ENCODE measurements at places on chromosomes 3 and 15.

- DNase-seq = peak; percentile 69
Measured at GRCh38 chr3:152268555-152269055, at the start of gene MBNL1. MBNL1 (plus strand) TSS chr3:152268929; CDS start chr3:152300194, 31,265 bp downstream.

DNA sequence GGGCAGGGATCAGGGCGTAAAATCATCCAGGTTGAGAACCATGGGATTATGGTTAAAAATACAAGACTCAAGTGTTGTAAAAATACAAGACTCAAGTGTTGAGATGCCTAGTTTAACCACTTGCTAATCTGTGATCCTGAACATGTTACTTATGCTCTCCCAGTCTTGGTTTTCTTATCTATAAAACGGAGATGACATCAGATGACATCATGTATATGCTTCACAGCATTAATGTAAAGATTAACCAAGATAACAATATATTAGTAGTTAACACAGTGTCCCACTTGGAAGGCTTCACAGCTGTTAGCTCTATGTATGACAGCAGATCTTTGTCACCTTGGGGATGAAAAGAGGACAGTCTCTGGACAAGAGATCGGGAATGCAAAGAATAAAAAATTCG lies 96.2 kb downstream of the PRICKLE2 start:
- DNase-seq = no peak

DNA sequence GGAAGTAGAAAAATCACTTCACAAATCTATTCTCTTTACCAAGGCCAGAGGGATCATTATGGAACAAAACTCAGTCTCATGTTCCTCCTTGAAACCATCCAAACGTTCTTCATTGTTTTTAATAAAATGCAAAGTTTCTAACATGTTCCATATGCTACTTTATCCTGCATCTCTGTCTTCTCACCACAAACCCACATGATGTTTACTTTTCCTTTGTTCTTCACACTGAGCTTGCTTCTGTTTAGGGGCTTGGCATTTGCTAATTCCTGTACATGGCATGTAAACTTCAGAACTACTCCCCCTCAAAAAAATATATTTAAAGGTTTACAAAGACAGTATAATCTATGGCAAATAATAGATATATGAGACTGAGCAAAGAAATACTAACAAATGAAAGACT lies 651.4 kb downstream of the OTOL1 start:
- no peak for DNase-seq

- DNase-seq = no peak
Measured at GRCh38 chr3:62699728-62700127, 175.5 kb downstream of the CADPS start.

DNA sequence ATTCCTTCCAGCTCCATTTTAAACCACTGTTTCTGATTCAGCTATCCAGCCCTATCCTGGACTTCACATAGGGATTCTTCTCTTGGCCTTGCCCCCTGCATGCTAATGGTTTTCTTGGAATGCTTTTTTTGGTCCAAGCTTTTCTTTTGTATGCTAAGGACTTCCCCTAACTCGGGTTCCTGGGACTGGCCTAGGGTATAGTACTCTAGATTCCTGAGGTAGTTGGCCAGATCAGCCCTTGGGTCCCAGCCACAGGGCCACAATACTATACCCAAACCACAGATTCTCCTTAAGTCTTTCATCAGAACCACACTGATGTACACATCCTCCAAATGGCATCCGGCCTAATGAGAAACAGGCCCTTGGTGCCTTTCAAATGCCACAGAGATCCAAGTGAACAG lies 2.8 kb downstream of the FYCO1 start:
- DNase-seq = no peak

GRCh38 chr3:11616551-11616950 lies 27.2 kb downstream of the VGLL4 start:
- DNase-seq = no peak

- no peak for DNase-seq
Measured at GRCh38 chr3:57733790-57734189, 22.3 kb upstream of the SLMAP start.

GRCh38 chr3:76969996-76970615 lies 69.8 kb upstream of the ROBO2 start:
- DNase-seq = no peak

- no peak for DNase-seq
Measured at GRCh38 chr3:13509059-13509815, 29.1 kb downstream of the HDAC11 start.

GRCh38 chr15:78345396-78346125 lies 5.4 kb downstream of the CRABP1 start:
- no peak for DNase-seq

DNA sequence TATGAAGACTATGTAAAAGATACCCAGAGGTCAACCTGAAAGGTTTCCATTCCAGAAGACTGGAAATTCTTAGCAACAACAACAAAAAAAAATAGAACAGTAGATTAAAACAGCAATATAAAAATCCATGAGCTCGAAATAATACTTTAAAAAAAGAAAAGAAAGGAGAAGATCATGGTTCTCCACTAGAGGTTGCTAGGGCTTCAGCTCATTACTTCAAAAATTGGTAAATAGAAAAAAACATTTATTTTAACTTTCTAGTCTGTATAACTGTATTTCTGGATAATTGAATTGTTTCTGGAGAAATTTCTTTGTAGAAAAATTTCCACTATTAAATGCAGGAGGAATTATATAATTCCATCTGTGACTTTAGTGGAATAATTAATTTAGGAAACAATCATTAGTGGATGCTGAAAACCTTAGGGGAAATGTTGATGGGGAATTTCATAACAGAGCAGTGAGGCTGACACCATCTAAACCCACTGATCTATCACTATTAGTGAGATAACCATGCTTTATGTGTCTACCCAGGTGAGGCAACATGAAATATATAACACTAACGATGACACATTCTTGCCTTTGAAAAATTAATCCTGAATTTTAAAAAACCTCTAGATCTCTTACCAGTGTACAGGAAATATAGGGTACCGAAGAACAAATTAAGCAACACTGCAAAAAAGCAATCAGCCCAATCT lies 62.5 kb upstream of the SNRK start:
- no peak for DNase-seq

- peak; percentile 43 for DNase-seq
Measured at GRCh38 chr3:114221165-114221880, 16.1 kb downstream of the ZNF80 start.

- no peak for DNase-seq
Measured at GRCh38 chr3:58392181-58392580, 41.5 kb downstream of the PDHB start.

- no peak for DNase-seq
Measured at GRCh38 chr15:69303337-69304181, 4.8 kb downstream of the PAQR5 start.

- DNase-seq = no peak
Measured at GRCh38 chr3:50481992-50482391, 21.4 kb downstream of the CACNA2D2 start.

- DNase-seq = no peak
Measured at GRCh38 chr15:46383978-46384377, 749.1 kb downstream of the SQOR start.

DNA sequence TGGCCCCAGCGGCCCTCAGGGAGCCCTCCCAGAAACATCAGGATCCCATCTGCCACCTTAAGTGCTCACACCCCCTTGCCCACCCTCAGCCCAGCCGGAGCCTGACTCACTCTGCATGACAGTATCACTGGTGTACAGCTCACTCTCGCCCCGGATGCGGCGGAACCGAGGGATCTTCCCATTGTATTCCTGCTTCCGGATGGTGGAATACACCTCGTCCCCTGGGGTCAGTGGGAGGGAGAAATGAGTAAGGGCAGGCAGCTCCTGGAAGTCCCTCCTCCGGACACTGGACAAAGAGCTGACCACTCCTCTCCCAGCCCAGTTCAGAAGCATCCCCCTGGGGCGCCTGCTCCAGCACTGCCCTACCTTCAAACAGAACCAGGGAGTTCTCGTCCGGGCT lies 16.5 kb downstream of the SEMA7A start:
- DNase-seq = no peak

GRCh38 chr15:97984157-97984556 lies 23.7 kb downstream of the ARRDC4 start:
- no peak for DNase-seq

GRCh38 chr3:118641608-118642007 lies 393.0 kb downstream of the IGSF11 start:
- no peak for DNase-seq

GRCh38 chr3:149247929-149248691 lies 26.5 kb upstream of the CP start:
- no peak for DNase-seq

DNA sequence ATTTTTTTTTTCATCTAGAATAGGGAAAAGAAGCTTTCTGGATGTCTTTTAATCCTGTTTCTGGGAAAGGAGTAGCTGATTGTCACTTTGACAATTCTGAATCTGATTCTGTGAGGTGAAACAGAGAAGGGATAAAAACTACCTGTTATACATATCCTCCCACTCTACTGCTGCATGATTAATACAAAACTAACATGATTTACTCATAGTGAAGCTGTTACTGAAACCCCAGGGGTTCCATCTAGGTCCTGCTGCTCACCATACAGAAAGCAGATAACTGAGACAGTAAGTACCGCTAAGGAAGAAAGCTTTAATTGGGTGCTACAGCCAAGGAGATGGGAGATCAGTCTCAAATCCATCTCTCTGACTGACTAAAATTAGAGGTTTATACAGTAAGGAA lies 610.9 kb upstream of the ALCAM start:
- no peak for DNase-seq

DNA sequence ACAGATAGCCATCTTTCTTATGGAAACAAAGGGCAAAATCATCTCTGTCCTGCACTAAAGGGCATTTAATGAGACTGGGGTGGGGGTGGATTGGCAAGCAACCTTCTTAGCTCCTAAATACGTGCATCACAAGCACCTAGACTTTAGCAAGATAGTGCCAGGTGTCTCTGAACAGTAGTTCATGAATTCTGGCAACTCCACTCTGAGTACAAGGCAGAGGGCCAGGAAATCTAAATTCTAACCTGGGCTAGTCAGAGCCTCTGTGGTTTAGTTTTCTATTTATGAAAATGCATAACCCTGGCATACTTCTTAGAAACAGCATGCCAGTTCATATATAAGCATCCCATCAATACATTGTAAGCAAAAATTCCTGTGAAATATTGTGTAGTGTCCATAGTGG lies 788.5 kb downstream of the MCTP2 start:
- DNase-seq = no peak

DNA sequence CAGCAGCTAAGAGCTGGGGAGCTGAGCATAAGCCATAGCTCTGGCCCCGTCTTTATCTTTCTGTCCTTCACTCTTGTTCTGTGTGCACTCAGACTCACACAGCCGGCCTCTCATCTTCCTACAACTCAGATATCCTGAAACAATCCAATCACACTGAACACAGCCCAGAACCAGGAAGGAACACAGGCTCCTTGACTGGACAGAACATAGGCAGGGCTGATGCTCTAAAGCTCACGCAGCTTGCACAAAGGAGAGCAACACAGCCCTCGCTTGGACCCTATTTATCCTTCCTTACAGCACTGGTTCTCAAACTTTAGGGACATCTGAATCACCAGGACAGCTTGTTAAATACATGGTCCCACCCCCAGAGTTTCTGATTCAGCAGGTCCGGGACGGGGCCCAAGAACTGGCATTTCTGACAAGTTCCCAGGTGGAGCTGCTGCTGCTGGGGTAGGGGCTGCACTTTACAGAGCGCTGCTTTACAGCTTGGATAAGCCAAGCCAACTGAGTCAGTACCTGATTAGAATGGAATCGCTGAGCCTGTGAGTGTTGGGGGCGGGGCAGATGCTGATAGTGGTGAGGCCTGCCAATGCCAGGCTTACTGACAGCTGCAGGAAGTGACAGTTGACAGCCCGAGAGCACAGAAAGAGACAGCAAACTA lies 65.1 kb downstream of the MRPL46 start:
- DNase-seq = no peak

- no peak for DNase-seq
Measured at GRCh38 chr3:70137366-70137765, 137.8 kb downstream of the SAMMSON start.

GRCh38 chr3:161567577-161568361 lies 71.2 kb downstream of the OTOL1 start:
- DNase-seq = no peak

DNA sequence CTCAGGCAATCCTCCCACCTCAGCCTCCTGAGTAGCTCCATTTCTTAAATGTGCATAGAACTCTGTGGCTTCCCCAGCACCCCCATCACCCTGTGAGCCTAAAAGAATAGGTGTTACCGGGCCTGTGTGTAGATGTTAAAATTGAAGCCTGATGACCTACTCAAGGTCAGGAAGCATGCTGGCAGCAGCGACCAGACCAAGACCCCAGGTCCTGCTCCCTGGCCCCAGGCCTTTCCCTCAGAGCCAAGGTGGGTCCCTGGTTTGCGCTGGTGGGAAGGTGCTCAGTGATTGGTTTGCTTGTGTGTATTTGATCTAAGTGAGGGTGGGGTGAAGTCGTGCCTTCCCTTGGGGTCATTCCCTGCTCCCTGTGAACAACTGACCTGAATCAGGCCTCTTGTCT lies 18.4 kb upstream of the CRABP1 start:
- no peak for DNase-seq

DNA sequence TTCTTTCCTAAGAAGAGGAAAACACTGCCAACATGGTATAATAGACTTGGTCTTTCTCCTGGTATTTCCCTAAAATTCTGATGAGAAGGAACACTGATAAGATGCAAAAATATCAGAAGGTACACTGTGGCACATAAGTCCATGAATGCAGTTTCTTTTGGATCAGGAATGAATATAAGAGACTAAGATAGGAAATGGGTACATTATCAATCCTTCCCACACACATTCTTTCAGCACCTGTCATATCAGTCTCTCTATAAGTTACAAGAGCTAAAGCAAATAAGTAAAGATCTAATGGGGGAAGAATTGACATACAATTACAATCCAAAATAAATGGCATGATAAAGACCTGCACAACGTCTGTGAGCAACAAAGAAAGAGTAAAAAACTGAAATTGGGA lies 1101.0 kb downstream of the ROBO2 start:
- no peak for DNase-seq

DNA sequence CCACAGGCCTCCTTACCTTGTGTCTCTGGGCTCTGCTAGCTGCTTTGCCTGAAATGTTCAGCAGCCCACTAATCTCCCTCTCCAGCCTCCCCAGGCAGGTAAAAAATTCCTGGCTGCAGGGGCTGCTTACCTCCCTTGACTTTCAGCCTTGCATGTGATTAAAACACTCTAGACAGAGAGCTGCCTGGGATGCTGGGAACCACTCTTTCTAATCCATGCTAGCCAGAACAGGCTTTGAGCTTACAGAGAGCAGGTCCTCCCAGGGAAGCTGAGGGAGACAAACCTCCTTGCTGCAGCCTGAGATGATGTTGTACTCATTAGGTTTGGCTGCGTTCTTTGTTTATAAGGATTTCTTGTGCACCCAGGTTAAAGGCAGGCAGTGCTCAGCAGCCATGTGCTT lies 33.7 kb upstream of the LIPC start:
- DNase-seq = no peak

GRCh38 chr3:178802993-178803693 lies 266.9 kb downstream of the KCNMB2 start:
- DNase-seq = no peak

GRCh38 chr15:38481761-38482160 lies 27.8 kb downstream of the FAM98B start:
- DNase-seq = no peak

- DNase-seq = no peak
Measured at GRCh38 chr3:15998911-15999310, 175.6 kb upstream of the GALNT15 start.
